ENCODE measurements at places on chromosomes 13 and 19.
A peak's percentile ranks its signal among the peaks of the same experiment; 100 is the strongest.

DNA sequence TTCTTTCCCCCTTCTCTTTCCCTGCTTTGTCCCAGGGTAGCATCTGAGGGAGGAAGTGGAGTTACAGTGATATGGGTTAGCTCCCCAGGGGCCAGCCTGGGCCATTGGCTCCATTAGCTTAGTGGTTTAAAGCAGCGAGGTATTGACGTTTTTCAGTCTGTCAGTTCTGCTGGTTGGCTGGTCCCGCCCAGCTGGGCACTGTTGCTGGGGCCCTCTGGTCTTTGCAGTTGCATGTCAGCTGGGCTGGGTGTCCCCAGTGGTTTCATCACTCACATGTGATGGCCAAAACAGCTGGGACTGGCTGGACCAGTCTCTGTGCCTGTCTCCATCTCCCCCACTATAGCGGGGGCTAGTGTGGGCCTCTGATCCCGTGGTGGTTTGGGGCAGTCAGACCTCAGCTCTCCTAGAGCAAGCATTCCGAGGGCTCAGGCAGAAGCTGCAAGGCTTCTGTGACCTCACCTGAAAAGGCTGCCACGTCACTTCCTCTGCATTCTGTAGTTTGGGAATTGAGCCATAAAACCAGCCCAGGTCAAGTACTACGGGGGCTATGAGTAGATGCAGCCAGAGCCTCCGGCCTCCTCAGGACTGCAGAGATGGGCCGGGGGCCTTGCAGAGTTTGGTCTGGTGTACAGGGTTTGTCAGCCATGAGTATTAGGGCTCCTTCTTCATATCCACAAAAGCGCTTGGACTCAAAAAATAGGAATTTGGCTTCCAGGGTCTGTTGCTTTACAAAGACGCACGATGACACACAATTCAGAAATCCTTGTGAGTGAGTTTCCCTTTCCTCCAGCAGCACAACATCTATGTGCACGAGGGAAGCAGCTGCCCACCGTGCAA, 30.0 kb downstream of the TSSK6 start:
- H3K27me3 ChIP-seq: no peaks in the 10 kb centered on the region
- H3K36me3 ChIP-seq: peaks cover 68% of the 10 kb centered on the region
- H3K27ac ChIP-seq: no peak overlapping the region

DNA sequence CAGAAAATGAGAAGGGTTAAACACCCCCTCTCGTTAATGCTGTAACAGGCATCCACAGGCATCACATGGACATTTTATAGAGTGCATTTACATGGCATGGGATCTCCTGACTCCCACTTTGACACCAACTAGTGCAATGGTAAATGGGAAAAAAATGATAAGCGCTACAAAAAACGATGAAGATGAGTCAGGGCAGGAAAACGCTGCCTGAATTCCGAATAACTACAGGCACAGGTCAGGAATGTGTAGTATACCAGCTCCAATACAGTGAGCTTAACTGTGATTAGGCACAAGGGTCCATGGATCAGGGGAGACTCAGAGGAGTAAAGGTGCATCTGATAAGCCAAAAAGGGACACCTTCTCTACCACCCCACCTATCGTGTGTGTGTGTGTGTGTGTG, 223.6 kb downstream of the FOXO1 start:
- no peak overlapping the region for H3K4me3 ChIP-seq
- H3K36me3 ChIP-seq: no peaks in the 10 kb centered on the region
- no peak for DNase-seq
- no peak overlapping the region for H3K27ac ChIP-seq

- no peak overlapping the region for H3K4me3 ChIP-seq
- no peaks in the 10 kb centered on the region for H3K4me1 ChIP-seq
- no peak for DNase-seq
- H3K27ac ChIP-seq: no peak overlapping the region
- no peaks in the 10 kb centered on the region for H3K27me3 ChIP-seq
Measured at GRCh38 chr13:56378566-56378965, 762.2 kb upstream of the PRR20A start.

DNA sequence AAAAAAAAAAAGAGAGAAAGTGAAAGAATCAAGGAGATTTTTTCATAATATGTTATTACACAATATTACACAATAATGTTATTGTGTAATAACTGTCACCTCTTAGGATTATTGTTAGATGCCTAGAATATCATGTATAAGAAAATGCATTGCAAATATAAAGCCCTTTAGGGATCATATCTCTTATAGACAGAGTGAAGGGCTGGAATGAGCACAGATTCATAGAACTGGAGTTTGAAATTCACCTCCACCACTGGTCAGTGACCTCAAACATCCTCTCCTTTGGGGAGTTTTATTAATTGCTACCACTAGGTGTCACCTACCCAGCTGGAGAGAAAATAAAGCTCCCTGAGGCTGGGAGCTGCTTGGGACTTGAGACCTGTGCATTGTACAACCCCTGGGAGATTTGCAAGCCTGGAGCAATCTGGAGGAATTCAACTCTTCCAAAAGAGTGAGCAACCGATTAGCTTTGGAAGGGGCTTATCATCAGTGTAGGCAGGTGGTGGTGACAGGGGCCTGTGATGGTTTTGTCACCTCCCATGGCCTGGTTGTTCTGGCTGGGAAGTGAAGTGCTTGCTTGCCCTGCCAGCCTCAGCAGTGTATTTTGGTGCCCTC, 30.3 kb upstream of the FRY start:
- H3K27ac ChIP-seq: no peak overlapping the region
- H3K4me3 ChIP-seq: no peak overlapping the region
- H3K27me3 ChIP-seq: no peaks in the 10 kb centered on the region
- peak; percentile 10 for DNase-seq

- no peak overlapping the region for H3K4me3 ChIP-seq
- no peaks in the 10 kb centered on the region for H3K36me3 ChIP-seq
- H3K27ac ChIP-seq: no peak overlapping the region
- H3K4me1 ChIP-seq: no peaks in the 10 kb centered on the region
- H3K27me3 ChIP-seq: no peaks in the 10 kb centered on the region
Measured at GRCh38 chr13:32142956-32143375, 111.4 kb downstream of the FRY start.

DNA sequence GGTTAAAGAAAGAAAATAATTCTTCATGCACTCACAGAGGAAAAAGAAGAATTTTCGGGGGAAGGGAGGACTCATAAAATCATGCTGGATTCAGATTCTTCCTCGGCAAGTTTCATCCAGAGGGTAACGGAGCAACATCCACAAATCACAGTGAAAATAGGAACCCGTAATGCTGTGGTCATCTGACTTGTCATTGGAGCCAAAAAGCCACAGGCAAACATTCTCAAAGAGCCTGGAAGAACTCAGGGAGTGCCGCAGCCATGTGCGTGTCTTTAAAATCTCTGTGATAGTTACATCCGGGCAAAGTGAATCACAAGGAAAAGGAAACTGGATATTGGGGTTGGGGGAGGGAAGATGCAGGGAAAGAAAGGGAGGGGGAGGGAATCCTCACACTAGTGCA, 33.0 kb upstream of the VSTM2B start:
- H3K4me1 ChIP-seq: no peaks in the 10 kb centered on the region
- no peaks in the 10 kb centered on the region for H3K27me3 ChIP-seq
- no peak overlapping the region for H3K27ac ChIP-seq
- H3K4me3 ChIP-seq: no peak overlapping the region
- no peak for DNase-seq

DNA sequence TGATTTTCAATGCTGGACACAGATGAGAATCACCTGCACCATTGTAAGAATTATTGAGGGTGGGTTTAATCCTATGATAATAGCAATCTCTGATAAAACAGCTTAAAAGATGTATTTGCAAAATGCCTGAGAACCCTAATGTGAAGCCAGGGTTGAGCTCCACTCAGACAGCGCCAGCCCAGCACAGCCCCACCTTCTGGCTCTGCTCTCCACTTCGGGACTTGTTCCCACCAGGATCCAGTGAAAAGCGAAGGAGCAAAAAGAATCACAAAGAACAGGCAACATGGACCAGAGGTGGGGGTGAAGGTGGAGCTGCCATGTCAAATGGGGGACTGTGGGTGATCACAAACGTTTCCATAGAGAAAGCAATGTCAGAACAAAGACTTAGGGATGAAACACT, 18.6 kb upstream of the ZNF816 start:
- H3K4me1 ChIP-seq: no peaks in the 10 kb centered on the region
- no peak overlapping the region for H3K4me3 ChIP-seq
- no peak overlapping the region for H3K27ac ChIP-seq
- no peaks in the 10 kb centered on the region for H3K27me3 ChIP-seq
- peaks cover 6% of the 10 kb centered on the region for H3K36me3 ChIP-seq

DNA sequence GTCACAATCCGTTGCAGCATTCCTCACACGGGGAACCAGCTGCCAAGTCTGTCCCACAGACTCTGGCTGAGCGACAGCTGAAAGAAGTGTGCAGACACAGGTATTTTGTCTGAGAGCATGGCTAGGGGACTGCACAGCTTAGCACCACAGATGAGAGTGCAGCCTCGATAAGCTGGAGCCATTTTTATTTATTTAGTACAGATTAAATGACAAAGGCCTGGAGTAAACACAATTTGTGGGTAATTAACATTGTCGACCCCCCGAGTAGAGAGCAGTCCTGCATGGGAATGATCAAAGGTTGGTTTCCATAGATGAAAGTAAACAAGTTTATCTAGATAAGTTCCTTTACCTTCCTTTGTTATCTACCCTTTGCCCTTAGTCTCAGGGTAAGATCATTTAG, 836.2 kb downstream of the DACH1 start:
- H3K4me1 ChIP-seq: no peaks in the 10 kb centered on the region
- H3K36me3 ChIP-seq: no peaks in the 10 kb centered on the region
- H3K27me3 ChIP-seq: no peaks in the 10 kb centered on the region
- no peak overlapping the region for H3K27ac ChIP-seq
- no peak for DNase-seq

DNA sequence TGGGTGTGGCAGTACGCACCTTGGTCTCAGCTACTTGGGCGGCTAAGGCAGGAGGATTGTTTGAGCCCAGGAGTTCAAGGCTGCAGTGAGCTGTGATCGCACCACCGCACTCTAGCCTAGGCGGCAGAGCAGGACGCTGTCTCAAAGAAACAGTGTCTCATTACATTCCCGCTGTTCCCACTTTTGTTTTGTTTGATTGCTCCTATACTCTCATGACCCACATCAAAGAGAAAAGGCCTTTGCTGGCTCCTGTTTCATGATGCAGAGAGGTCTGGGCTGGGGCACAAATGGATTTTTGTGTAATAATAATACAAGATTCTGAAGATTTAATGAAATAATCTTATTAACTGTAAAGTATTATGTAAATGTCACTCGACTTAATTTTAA, 85.7 kb downstream of the LACC1 start:
- no peaks in the 10 kb centered on the region for H3K27me3 ChIP-seq
- H3K4me3 ChIP-seq: no peak overlapping the region
- no peak overlapping the region for H3K27ac ChIP-seq
- no peaks in the 10 kb centered on the region for H3K4me1 ChIP-seq

DNA sequence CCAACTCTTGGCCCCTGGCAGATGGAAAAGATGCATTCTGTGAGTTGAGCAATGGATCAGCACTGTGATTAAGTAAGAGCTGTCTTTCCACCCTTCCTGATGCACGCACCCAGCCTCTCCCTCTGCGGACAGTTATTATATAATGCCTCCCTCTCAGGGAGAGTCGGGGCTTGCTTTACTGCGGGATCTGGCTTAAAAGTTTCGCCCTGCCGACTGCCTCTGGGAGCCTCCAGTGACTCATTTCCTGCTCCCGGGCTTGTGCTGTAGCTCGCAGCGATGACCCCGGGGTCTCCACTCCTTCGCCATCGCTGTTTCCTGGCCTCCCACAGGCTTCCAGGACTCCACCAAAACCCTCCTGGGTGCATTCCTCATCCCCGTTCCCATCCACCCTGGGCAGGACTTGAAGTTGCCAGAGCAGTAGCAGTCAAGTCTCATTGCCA, 107.4 kb upstream of the SLC7A1 start:
- H3K4me3 ChIP-seq: no peak overlapping the region
- H3K27ac ChIP-seq: no peak overlapping the region
- peaks cover 12% of the 10 kb centered on the region for H3K27me3 ChIP-seq
- DNase-seq: no peak
- H3K4me1 ChIP-seq: no peaks in the 10 kb centered on the region

- H3K4me3 ChIP-seq: no peak overlapping the region
- H3K27me3 ChIP-seq: peaks cover 12% of the 10 kb centered on the region
- no peak overlapping the region for H3K27ac ChIP-seq
- H3K4me1 ChIP-seq: no peaks in the 10 kb centered on the region
- no peaks in the 10 kb centered on the region for H3K36me3 ChIP-seq
Measured at GRCh38 chr13:20149762-20150161, 11.1 kb downstream of the GJA3 start.

DNA sequence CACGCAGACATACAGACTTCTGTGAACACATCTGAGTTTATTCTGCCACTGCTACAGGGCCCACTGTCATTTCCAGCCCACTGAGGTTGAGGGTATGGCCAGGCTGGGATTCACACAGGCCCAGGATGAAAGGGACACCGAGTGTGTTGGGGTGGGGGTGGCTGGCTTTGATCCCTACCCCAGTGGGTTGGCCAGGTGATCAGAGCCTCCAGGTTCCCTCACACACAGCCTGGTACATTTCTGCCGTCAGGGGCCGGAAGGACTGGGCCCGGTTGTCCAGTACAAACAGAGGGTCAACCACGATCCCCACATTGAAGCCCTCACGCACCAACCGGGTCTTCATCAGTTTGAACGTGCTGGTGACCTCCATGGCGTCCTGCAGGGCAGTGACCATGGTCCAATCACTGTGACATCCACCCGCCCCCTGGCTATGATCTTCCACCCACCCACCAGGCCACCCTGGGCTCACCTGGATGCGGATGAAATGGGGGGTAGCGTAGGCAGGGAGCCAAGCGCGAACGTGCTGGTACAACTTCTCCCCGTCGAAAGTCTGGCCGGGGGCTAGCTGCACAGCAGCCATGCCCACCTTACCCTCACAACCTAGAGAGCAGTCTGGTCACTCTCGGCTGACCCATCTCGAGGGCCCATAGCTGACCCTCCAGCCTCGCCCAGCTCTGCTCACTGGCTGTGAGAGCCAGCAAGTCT, 13.3 kb downstream of the SLC27A5 start:
- H3K27ac ChIP-seq: peak overlapping the region; percentile 73
- H3K4me1 ChIP-seq: peaks cover 22% of the 10 kb centered on the region
- peak overlapping the region; percentile 67 for H3K4me3 ChIP-seq
- H3K36me3 ChIP-seq: peaks cover 4% of the 10 kb centered on the region
- H3K27me3 ChIP-seq: no peaks in the 10 kb centered on the region
- no peak for DNase-seq

DNA sequence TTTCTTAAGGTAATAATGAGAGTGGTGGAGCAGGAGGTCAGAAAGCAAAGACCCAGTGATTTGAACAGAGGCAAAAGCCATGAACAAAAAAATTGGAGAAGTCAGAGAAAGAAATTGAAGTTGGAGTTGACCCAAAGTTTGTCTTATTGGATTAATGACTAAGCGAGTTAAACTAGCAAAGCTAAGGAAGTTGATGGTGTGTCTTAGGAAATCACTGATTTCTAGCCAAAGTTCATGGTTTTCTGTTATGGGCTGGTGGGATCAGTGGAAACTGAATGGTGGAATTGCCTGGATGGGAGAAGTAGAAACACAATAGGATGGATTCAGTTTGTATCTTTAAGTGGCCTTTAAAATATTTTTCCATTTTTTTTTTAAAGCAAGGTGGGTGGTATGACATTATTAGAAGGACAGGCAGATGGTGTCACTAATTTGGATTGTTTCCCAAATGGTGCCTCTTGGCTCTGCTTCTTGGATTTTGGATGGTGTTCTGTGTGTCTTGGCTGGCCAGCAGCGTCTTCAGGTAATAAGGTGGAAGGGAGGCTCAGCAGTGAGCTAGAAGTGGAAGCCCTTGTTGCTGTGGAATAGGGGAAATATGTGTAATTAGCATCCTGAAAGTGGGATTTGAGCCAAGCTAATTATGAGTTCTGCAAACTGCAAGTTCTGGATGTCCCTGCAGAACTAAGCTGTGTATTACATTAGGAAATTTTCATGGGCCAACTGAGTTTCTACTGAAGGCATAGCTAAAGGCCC, 302.9 kb downstream of the LMO7 start:
- DNase-seq: no peak
- no peak overlapping the region for H3K27ac ChIP-seq
- H3K4me1 ChIP-seq: no peaks in the 10 kb centered on the region
- H3K36me3 ChIP-seq: no peaks in the 10 kb centered on the region
- no peak overlapping the region for H3K4me3 ChIP-seq
